ENCODE measurements at places on chromosomes 2 and 18. TPM values are rescaled to one million over a fixed set of nuclear protein-coding genes. Genes with fewer than 3 reads are reported as not detected.

DNA sequence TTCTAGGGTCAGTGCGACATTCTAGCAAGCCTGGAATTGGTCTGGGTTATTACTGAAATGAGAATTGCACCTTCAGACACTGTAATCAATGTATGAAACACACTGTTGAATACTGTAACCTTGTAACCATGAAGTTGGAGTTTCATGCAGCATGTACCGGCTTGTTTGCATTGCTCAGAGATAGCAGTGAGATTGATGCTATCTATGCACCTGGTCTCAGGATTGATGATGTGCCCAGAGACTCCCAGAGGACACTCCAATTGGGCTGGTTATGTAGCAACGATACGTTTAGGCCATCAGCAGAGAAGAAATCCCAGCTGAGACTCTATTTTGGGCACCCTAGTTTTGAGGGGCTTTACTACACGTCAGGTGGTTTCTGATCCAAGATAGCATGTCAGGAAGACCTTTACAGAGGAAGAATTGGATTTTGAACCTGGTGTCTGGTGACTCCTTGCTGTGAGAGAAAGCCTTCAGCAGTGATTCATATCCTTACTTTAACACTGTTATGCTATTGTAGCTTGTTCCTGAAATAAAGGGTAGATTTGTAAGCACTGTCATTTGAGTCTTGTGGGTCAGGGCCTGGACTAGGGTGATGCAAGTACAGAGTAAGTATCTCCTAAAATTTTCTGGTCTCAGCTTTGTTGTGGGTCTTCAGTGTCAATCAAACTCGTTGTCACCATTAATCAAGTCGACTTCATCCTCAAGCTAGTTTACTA, 305.1 kb upstream of the GULP1 start:
- no peak for DNase-seq

- DNase-seq: no peak
Measured at GRCh38 chr18:26190506-26190905, 35.7 kb upstream of the TAF4B start.

The MEP1B gene
- total RNA-seq: 11.8 TPM

DNA sequence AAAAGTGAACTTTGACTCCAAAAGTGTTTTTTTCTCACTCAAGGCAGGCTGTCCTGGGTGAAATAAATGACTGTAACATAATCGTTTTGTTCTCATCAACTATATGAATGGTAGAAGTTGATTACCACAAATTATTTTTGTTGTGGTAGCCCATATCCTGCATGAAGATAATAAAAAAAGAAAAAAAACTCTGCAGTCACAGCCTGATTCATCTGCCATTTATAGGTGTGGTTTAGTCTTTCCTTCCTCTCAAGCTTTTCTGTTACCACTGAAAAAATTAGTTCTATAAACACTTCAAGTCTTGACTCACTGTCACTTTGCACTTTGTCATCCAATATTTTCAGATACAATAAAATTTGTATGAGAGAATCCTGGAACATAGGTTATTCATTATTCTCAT, 522.0 kb downstream of the PLCL1 start:
- no peak for DNase-seq

The GPBAR1 gene
- total RNA-seq: 3.0 TPM

The MBD2 gene
- total RNA-seq: 109 TPM

The LOXHD1 gene
- total RNA-seq: not detected

DNA sequence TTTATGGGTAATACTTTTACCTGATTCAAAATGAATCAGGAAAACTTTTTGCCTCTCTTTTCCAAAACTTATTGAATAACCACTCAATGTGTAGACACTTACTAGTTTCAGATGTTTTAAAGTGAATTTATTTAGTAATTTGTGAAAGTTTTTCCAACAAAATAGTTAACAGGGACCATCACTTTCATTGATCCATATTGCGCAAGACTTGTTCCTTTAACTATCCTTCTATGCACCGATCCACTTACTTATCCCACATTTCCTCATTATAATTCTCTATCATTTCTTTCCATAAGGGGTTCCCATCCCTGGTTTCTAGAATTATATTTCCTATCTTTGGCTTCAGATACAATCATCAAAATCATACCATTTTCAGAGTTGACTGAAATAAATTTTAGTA, 48.3 kb downstream of the CDH19 start:
- no peak for DNase-seq

- DNase-seq: no peak
Measured at GRCh38 chr2:78811955-78812610, 213.4 kb upstream of the REG3G start.

GRCh38 chr18:76374330-76375281, 120.4 kb downstream of the ZNF516 start:
- DNase-seq: no peak

GRCh38 chr2:222115296-222115695, 183.5 kb downstream of the PAX3 start:
- no peak for DNase-seq

The SMYD1 gene
- total RNA-seq: 0.45 TPM

DNA sequence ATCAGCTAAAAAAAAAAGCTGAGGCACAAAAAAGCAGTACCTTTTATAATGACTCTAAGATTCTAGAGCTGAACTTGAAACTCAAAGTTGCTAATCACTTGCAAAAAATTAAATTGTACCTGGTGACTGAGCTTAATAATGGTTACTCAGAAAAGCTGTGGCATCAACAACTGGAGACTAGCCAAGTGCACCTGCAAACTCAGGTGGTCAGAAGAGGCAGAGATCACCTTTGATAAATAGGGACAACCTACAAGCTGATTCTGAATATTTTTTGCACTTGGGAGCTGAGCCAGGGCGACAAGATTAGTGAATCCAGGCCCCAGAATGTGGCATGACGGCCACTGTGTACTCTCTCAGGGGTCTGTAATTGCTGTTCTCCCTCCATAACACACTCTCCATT, 3.0 kb downstream of the ABHD3 start:
- no peak for DNase-seq

DNA sequence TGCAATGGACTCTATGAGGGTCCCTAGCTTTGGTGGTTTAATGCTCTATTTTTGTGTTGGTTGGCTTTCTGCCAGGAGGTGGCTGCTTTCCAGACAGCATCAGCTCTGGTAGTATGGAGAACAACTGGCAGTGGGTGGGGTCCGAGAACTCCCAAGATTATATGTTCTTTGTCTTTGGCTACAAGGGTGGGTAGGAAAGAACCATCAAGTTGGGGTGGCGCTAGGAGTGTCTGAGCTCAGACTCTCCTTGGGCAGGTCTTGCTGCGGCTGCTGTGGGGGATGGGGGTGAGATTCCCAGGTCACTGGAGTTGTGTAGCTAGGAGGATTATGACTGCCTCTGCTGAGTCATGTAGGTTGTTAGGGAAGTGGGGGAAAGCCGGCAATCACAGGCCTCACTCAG, 976.1 kb upstream of the GYPC start:
- DNase-seq: peak; percentile 37

DNA sequence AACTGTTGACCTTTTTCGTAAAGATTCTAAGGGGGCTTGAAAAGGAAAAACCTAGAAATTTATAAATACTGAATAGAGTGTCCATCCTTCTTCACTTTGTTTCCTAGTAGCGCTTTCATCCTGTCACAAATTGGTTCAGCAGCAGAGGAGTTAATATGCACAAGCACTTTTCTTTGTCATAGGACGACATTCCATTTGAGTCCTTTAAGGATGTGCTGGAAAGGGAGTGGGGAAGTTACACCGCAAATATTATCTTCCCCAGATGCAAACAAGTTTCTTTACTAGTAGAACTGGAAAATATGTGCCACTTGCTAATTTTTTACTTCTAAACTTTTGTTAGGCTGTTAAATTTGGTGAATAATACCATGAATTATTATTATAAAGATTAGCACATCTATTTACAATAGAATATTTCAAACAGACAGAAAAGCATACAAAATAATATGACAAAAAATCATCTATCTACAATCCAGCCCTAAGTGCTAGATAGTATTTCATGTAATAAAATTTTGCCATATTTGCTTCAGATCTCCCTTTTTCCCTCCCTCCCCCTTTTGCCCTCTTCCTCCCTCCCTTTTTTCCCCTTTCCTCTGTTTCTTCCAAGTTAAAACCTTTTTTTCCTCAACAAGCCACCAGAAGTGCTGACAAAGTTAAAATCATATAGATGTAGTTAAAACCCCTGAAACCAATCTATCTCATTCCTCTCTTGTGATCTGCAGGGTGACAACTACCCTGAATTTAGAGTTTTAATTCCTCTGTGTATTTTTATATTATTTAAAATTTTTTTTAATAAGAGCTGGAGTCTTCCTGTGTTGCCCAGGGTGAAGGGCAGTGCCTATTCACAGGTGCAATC, 50.5 kb upstream of the MAP4K3 start:
- no peak for DNase-seq

GRCh38 chr18:22723773-22724172, 209.4 kb upstream of the RBBP8 start:
- no peak for DNase-seq

The ASB18 gene
- not detected for total RNA-seq

- no peak for DNase-seq
Measured at GRCh38 chr18:53261241-53261640, 921.2 kb downstream of the DCC start.

DNA sequence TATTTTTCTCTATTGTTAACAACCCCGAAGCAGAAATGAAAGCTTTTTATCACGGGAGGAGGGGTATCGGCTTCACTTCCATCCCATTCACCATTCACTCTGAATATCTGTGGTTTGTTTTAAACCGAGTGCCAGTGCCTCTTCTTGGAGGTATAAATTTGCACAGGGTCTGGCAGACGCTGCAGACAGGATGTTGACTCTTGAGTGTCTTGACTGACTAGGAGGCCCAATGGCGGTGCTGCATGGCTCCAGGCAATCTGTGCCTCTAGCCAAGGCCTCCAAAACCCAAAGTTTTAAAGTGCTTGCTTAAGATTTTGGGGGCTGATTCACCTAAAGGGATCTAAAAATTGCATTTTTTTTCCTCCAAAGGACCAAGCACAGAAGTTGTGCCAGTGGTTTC, 183.8 kb downstream of the LTBP1 start:
- DNase-seq: no peak

DNA sequence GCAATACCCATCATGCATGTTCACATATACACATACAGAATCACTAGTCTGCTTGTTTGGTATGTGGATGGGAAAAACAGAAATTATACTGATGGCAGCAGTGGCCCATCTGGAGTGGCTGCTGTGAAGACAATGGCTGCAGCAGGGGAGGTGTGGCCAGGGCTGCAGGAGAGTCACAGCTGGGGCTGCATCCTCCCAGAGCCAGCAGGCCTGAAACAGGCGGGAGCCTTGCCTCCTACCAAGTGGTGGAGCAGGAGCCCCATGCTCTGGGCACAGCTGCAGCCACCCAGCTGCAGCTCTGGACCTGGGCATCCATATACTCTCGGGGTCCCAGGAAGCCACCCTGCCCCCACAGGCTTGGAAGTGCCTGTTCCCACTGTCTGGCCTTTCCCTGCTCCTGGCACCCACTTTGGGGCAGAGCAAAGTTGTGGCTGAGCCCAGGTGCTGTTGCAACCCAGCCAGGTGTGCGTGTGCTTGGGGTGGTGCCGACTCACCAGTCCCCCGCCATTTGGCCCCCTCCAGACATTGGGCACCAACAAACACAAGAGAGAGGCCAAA, 136.6 kb downstream of the SPAG16 start:
- no peak for DNase-seq

- no peak for DNase-seq
Measured at GRCh38 chr2:180015951-180016709, 9.0 kb upstream of the CWC22 start.

- peak; percentile 40 for DNase-seq
Measured at GRCh38 chr2:200221055-200221955, 85.2 kb upstream of the SPATS2L start.

The REG3G gene
- not detected for total RNA-seq

The TMEM127 gene
- 86.2 TPM for total RNA-seq

DNA sequence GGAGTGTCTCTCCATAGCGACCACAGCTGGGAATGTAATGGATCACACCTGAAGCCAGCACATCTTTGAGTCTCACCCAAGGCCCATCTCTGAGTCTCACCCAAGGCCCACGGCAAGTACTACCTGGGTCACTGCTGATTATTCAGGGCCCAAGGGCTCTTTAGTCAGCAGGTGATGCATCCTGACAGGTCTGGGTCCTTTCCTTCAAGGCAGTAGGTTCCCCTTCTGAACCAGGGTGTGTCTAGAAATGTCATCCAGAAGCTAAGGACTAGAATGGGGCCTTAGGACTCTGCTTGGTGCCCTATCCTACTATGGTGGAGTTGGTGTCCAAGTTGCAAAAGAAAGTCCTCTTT, 248.1 kb downstream of the ZNF385B start:
- DNase-seq: no peak

DNA sequence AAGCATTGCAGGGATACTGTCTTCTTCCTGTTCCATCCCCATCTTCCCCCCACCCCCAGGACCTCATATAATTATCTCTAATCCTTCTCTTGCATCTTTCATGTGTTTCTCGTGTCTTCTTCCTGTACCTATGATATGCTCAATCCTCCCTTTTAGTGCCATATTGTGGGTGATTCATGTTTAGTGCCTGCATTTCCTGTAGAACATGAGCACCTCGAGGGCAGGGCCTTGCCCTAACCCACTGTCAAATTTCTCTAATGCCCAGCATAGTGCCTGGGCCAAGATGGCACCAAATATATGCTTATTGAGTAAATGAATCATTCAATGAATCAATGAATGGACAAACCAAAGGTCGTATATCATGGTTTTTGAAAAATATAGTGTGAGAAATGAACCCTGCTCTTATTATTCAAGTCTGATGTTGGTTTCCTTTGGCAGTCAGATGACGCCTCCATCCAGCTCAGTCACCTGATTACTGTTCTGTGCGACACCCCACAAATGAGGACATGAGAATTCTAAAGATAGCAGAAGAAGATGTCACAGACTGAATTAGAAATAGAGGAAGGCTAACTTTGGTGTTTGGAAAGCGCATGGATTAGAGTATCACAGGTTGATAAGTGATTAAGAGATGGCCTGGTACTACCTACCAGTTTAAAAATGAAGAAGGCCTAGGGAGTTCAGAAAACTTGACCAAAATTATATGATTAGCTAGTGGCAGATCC, 278.4 kb downstream of the PRKCE start:
- no peak for DNase-seq

DNA sequence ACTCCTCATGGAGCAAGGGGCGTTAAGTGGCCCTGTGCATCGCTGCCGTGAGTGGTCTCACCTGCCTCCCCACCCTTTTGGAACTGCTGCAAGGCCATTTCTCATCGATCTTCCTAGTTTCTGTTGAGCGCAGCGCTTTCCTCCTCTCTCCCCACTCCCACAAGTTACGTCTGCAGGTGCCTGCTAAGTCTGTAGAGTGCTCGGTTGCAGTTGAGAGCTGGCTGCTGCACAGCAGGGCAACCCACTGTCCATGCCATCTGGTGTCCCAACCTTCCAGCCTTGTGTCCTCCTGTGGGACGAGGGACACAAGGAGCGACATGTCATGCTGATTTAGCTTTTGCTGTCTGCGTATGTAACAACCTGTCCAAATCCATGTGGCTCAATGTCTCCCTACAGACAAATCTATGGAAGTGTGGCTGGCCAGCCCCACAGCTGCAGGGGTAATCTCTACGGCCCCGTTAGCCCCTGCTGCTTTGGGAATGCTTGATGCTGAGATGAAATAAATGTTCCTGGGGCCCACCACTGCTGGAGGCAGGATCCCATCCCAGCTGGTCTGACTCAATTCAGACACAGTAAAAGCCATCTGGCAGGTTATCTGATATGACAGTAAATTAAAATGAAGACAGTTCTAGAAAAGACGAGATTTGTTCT, 68.1 kb upstream of the TCF7L1 start:
- DNase-seq: no peak

GRCh38 chr18:7068871-7069590, 48.6 kb downstream of the LAMA1 start:
- DNase-seq: no peak
